ENCODE measurements at places on chromosomes 7 and 10. TPM values are rescaled to one million over a fixed set of nuclear protein-coding genes. Genes with fewer than 3 reads are reported as not detected.

DNA sequence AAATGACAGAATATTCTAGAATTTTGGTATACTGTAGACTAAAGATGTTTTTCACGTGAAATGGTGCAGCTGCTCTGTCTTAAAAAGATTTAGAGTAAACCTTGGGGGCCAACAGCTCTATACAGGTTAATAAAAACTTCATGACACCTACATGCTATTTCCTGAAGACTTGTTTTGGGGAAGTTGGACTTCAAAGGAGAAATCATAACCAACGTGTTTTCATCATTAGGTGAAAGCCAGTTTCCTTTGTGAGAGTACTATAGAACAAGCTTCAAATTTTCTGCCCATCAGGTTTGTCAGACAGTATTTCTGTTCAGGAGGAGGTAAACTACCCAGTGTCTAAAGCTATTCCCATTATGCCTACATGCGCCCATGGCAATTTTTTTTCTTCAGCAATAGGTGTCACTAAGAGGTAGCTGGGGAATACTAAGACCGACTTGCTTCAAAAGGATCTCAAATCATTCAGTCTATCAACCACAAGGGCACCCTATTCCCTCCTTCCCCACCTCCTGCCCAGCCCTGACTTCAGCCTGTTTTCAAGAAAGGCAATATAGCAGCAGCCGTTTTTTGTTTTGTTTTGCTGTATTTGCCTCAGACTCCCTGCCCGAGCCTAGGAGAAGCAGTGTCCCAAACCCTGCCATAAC is 237.3 kb upstream of the SP8 start:
- no peak for DNase-seq

GRCh38 chr7:95545007-95545615 is 51.2 kb downstream of the PDK4 start:
- DNase-seq: no peak

DNA sequence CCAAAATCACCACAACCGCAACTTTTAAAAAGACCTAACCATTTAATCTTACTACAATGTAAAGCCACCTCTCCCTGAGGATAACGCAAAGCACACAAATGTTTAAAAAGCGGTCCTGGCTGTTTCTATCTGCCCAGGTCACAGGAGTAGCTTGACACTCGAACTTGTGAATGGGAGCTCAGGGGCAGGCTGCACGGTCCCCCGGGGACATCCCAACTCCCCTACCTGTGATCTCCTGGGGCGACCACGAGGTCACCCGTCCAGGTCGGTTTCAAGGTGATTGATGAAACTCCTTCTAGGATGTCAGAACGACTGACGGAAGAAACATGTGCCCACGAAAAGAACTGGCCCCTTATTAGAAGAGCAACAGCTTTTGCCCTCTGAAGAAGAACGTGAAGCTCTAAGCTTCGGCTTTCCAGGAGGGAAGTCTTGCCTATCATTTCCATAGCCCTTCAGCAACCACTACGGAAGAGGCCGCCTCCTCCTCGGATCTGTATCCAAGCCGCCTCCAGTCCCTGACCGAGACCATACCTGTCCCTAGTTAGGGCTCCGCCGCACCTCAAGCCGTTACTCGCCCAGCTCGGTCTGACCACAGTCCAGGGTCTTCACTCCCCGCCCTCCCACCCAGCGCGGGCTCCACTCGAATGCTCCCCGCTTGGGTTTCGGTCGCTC is 459 bp downstream of the CYCS start:
- no peak for DNase-seq

GRCh38 chr7:135659159-135659846 is 3.0 kb upstream of the STMP1 start:
- no peak for DNase-seq

GRCh38 chr7:135285547-135286233 is 52.1 kb downstream of the STRA8 start:
- DNase-seq: no peak

- no peak for DNase-seq
Measured at GRCh38 chr7:44438816-44439215, 51.6 kb downstream of the NUDCD3 start.

GRCh38 chr10:61623161-61623560 is 39.6 kb upstream of the CABCOCO1 start:
- no peak for DNase-seq

- no peak for DNase-seq
Measured at GRCh38 chr10:34758447-34758996, 56.6 kb downstream of the PARD3 start.

- no peak for DNase-seq
Measured at GRCh38 chr7:123655614-123656013, at the start of gene LMOD2. LMOD2 (plus strand) TSS chr7:123655866; CDS start chr7:123655964, 98 bp downstream.

DNA sequence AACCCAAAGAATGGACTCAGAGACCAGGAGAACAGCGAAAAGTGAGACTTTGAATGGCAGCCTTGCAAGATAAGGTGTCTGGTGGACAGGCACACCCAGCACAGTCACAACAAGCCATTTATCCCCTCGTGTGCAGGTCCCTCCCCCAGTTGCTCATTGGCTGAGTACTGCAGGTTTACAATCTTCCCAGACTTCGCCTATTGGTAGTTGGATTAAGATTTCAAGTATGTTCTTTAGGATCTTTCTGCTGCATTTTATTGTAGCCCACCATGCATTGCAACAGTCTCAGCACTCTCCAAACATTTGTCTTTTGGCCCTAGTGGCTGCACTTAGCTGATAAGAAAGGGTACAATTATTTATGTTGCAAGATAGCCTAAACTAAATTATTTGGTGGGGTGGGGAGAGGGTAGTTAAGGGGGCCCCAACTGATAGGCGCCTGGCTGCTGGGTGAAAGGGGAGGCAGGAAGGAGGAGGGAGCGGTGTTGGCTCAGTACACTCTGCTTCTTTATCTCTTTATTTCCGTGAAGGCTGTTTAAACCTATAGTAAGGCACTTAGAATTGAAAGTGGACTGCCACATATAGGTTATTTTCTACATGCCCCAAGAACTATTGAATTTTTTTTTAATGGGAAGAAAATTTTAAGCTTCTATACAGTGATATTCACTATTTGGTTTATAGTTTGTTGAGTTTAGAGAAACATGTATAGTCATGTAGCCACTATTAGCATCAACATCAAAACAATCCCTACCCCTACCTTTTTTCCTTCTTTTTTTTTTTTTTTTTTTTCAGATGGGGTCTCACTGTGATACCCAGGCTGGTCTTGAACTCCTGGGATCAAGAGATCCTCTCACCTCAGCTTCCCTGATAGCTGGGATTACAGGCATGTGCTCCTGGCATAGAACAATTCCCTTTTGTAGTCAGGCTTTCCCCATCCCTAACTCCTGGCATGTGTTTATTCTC is 54.2 kb downstream of the GUSB start:
- DNase-seq: no peak

DNA sequence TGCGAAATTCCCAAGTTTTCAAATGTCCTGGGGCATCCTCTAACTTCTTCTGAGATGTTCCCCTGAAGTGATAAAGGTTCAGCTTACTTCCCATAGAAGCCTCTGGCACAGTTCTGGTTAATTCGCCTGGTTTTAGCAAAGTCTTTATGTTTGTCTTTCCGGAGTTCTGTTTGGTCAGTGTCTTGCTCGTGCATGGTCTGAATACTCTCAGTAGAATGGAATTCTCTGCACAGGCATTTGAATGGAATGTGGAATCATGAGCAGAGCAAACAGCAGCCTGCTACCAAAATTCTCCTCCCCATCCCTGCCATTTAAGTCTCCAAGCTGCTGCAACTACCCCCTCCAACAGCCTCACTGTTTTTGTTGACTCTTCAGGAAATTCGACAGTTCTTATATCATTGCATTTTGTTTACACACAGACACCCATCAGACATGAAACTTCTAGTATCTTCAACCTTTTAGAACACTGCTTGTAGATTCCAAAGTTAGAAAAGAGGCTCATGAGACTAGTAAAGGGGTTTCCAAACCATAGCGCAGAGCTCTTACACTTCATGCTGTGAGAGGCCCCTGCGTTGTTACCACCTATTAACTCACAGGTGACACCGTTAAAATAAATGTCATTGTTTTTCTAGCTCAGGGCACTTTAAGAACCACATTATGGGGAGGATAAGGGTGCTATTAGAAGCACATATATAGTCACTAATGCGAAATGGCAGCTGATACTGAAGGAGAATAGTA is 129.7 kb downstream of the PLCE1 start:
- DNase-seq: no peak

- DNase-seq: no peak
Measured at GRCh38 chr7:134691546-134692343, 45.1 kb downstream of the BPGM start.

GRCh38 chr10:63268149-63268797 is 135.1 kb downstream of the NRBF2 start:
- DNase-seq: no peak

GRCh38 chr10:95295031-95295755 is 4.4 kb upstream of the PDLIM1 start:
- no peak for DNase-seq

- no peak for DNase-seq
Measured at GRCh38 chr10:123648595-123648994, 17.6 kb upstream of the GPR26 start.

- no peak for DNase-seq
Measured at GRCh38 chr7:26880852-26881251, 16.5 kb upstream of the SKAP2 start.

- no peak for DNase-seq
Measured at GRCh38 chr10:59435707-59436106, 73.4 kb upstream of the FAM13C start.

DNA sequence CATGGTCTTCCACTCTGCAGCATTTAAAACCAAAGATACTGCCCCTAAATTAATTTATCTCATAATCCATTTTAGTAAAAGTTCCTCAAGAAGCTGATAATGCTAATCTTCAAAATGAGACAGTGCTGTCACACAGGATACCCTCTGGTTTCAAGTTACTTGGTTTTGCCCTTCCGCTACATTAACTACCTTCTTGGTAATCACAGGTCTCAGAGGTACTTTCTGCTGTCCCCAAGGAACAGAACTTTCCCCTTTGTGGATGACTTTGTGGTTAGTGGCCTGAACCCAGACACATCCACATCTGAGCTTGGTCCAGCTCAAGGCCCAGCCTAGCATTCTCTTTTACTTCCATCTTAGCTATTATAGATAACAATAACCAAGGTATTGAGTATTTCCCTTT is 88.8 kb upstream of the TMEM26 start:
- no peak for DNase-seq

DNA sequence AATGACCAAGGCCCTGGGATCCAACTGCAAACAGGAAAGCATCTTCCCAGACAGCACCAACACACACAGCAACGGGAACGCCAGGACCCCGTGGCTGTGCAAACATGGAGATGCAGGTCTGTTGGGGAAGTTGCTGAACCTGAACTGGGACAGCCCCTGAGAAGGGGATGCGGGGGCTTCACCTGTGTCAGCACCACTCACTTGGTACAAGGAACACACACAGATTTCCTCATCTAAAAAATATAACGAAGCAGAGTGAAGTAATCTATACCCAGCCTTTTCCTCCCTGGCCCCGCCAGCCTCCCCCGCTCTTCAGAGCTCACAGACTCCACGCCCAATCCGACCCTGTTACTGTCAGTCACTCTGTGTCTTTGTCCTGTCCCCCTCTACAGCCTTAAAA is 93.0 kb downstream of the PTPRN2 start:
- no peak for DNase-seq

DNA sequence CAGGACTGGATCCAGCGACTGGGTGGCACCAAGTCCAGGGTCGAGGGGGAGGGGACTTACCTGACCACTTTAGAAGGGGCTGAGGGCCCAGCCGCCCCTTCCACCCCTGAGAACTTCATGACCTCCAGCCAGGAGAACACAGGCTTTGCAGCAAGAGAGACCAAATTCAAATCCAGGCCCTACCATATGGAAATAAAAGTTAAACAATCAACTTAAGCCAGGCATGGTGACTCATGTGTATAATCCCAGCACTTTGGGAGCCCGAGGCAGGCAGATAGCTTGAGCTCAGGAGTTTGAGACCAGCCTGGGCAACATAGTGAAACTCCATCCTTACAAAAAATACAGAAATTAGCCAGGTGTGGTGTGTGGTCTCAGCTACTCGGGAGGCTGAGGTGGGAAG is 61.9 kb downstream of the COL13A1 start:
- no peak for DNase-seq

GRCh38 chr10:77162697-77163096 is 474.9 kb downstream of the KCNMA1 start:
- no peak for DNase-seq

GRCh38 chr7:127413326-127413725 is 20.8 kb upstream of the ZNF800 start:
- DNase-seq: no peak

GRCh38 chr10:24771943-24772694 is 48.4 kb upstream of the ARHGAP21 start:
- DNase-seq: no peak

DNA sequence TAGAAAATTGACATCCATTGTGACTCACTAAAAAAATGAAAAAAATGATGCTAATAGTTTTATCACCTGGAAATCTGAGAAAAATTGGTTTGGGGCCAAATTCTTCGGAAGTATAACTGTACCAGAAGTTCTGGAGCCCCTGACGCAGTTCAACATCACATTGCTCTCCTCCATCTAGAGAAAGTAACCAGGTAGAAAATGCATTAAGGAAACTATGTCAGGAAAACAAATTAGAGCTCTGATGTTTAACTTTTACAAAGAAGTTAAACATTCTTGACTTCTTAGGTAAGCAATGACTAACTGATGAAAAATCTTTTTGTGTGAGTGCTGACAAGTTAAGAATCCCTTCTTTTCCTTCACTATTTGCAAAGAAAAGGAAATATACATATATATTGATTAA is 61.1 kb upstream of the TMEM196 start:
- DNase-seq: no peak

- DNase-seq: no peak
Measured at GRCh38 chr10:4315551-4315950, 510.5 kb upstream of the AKR1E2 start.

The FKBP6 gene
- total RNA-seq: not detected

The CALHM1 gene
- total RNA-seq: not detected

The FANK1 gene
- total RNA-seq: 3.0 TPM

The C10orf88 gene
- total RNA-seq: 4.9 TPM

The SNX10 gene
- 4.0 TPM for total RNA-seq

The TFEC gene
- 8.0 TPM for total RNA-seq

The TMEM176A gene
- total RNA-seq: 47.2 TPM

The CFAP43 gene
- 0.28 TPM for total RNA-seq

The ZNF239 gene
- total RNA-seq: 4.4 TPM

The CHRM2 gene
- total RNA-seq: not detected

The KCNH2 gene
- 37.3 TPM for total RNA-seq

The CYP3A7 gene
- not detected for total RNA-seq

The LZTS2 gene
- 91.3 TPM for total RNA-seq

The C1GALT1 gene
- 28.8 TPM for total RNA-seq

The LDB3 gene
- total RNA-seq: 27.9 TPM

The PDSS1 gene
- total RNA-seq: 6.1 TPM

All from posterior vena cava (tissue), 2 donors.